Activated T-helper 1 cell treated with Interleukin-2 at 50 U/mL for 16 hours (primary cell): ENCODE measurements at places on chromosomes 7 and 10.
A peak's percentile ranks its signal among the peaks of the same experiment; 100 is the strongest.

- DNase-seq = peak; percentile 17
These were observed 463.8 kb downstream of the KCNMA1 start for GRCh38 chr10:77173615-77174461.

DNA sequence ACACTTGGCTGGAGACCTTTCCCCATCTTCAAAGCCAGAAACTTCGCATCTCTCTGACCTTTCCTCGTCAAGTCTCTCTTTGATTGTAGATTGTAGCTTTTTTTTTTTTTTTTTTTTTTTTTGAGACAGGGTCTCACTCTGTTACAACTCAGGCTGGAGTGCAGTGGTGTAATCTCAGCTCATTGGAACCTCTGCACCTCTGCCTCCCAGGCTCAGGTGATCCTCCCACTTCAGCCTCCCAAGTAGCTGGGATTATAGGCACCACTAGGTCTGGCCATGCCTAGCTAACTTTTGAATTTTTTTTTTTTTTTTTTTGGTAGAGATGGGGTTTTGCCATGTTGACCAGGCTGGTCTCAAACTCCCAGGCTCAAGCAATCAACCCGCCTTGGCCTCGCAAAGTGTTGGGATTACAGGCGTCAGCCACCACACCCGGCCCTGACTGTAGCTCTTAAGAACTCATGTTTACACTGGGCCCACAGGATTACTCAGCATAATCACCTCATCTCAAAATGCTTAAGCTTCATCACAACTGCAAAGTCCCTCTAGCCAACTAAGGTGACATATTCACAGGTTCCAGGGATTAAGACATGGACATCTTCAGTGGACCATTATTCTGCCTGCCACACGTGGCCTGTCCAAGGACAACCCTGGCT lies 11.7 kb downstream of the POLL start:
- no peak for DNase-seq

DNA sequence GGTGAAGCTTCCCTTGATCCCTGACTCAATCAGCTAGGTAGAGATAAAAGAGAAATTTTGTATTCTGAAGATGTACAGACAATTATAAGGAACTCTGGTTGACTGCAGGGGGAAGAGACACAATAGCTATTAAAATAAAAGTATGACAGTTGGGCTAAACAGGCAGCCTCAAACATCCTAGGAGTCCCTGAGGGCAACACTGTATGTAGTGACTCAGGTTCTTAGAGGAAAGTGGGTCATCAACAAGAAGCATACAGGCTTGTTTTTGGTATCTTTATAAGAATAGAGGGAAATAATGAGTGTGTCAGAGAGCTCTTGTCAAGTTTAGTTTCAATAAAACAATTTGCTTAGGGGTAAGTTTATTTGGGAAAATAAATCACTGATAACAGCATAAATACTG lies 150.3 kb downstream of the AUTS2 start:
- no peak for DNase-seq

DNA sequence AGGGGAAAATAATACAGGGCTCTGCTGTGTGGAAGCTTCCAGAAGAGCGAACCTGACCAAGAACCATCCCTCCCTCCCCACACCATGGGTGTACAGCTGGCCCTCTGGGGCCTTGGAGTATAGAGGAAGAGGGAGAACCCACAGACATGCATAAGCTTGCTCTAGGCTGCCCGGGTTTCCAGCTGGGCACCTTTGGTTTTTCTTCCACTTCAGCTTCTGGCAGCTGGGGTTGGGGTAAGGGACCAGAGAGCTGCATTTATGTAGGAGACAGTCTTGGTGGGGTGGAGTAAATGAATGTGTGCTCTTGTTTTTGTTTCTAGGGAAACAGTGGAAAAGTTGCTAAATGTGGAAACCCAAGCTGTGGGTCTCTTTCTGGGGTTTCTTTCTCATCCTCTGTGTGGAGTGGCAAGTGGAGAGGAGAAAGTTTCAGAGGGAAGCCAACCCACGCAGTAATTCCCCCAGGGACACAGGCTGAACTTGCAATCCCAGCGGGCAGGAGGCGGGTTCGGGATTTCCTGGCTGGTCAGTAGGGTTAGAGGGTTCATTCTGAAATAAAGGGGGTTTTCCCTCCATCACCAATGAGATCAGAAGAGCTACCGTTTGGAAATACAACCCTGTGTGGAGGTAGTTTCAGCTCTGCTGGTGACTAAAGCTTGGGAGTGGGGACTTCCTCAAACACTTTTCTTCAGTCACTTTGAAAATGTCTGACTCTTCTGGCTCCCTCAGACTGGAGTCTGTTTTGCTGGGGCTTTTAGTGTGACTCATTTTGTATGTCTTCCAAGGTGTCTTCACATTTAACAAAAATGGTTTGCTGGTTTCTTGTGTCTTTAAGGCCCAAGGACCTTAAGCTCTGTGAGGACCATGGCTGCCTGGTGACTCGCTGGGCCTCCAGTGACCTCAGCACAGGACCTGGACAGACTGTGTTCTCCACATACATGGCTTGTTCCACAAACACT lies 22.2 kb upstream of the SRGN start:
- DNase-seq = no peak

DNA sequence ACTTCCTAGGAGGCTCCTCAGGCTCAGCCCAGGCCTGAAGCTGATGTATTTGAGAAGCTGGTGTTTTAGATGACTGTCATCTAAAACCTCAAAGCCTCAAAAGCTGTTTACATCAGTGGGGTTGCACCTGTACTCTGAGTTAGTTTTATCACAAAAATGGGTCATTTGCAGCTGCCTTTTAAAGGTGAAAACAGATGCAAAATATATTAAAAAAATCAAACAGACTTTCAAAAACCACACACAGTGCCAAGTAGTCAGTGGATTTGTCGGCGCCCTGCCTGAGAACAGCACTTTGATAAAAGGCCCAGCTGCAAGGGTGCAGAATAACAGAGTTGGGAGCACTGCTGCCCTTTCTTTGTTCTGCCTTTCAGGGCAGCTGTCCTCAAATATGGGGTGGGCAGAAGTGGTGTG lies 103.0 kb downstream of the VOPP1 start:
- peak; percentile 28 for DNase-seq

GRCh38 chr7:128063088-128063487 lies 31.9 kb upstream of the LRRC4 start:
- no peak for DNase-seq

GRCh38 chr7:139203992-139204391 lies 27.0 kb upstream of the UBN2 start:
- no peak for DNase-seq

- no peak for DNase-seq
These were observed 770.9 kb downstream of the TNS3 start for GRCh38 chr7:46810986-46811385.

DNA sequence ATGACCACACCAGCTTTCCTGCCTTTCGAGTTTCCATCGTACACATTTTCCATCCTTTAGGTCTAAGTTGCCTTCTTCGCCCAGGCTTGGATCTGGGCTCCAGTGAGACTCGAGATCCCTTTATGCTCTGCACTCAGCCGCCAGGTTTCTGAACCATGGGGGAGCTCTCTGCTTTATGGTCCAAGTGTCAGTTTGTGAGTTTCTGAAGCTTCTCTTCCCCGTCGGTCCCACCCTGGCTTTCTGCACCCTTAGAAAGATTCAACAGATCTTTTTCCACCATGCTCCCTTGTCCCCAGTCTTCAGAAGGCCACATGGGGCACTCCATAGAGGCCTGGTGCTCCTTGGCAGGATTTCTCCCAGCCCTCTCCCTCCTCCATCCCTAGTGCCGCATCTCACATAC lies 402.0 kb downstream of the PTPRN2 start:
- no peak for DNase-seq

DNA sequence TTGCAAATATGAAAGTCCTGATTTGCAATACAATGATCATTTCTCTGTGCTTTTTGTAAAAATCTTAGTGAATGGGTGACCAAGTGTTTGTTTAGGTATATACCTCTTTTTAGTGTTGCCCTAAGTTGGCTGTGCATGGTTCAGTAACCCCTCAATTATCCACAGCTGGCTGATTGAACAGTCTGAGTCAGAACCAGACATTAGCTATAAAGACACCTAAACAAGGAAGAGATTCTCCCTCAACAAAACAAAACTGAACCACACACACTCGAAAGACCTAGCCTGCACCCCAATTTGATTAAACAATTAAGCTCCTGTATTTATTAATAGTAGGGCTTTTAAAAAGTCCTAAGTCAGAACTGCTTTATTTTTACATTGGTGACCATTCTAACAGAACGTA lies 2.8 kb downstream of the RSBN1L start:
- no peak for DNase-seq

- DNase-seq = no peak
These were observed 134.5 kb downstream of the NRBF2 start for GRCh38 chr10:63267414-63268148.
